T follicular helper cell (primary cell): ENCODE measurements at places on chromosomes 12 and 14.
A peak's percentile ranks its signal among the peaks of the same experiment; 100 is the strongest.

GRCh38 chr14:69260861-69261564, 1.1 kb downstream of the GALNT16 start:
- peak; percentile 7 for DNase-seq

DNA sequence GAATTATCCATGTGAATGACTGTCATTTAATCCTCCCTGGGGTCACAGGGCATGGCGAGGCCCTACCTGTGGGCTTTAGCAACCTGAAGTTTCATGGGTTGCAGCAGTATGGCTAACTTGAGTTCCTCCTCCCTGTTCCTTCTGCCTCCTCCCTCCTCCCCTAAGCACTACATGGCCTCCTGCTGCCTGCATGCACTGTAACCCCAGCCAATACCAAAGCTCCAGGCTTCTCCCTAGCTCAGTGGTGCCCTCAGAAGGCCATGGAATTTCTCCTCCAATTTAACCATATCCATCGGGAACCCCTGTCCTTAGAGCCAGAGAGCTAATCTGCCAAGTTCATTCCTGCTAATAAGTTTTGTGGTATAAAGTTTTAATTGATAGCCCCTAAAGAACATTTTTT, 95.1 kb downstream of the NT5DC3 start:
- DNase-seq, result no peak

GRCh38 chr12:2759733-2760132, 35.0 kb upstream of the FKBP4 start:
- no peak for DNase-seq

DNA sequence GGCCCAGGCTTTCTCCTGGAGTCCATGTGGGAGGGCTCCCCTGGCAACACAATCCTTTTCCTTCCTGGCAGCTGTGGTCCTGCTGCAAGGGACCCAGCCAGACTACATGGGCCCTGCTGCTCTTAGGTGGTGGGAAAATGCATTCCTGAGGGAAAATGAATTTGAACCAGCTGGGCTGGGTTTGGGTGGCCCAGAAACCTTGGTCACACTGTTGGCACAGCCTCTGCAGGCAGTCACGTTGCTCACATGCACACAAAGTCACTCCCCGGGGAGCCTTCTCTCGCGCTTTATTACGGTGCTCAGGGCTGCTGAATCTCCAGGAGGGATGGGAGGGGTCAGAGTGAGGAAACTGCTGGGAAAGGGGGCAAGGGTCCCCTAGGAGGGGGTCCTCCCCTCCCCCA, 17.2 kb downstream of the PLEKHG3 start:
- DNase-seq, result no peak

GRCh38 chr12:11882301-11883019, 188.3 kb upstream of the BCL2L14 start:
- DNase-seq, result no peak

- DNase-seq, result peak; percentile 52
These were observed 32.2 kb downstream of the SUSD6 start for GRCh38 chr14:69643430-69644200.

DNA sequence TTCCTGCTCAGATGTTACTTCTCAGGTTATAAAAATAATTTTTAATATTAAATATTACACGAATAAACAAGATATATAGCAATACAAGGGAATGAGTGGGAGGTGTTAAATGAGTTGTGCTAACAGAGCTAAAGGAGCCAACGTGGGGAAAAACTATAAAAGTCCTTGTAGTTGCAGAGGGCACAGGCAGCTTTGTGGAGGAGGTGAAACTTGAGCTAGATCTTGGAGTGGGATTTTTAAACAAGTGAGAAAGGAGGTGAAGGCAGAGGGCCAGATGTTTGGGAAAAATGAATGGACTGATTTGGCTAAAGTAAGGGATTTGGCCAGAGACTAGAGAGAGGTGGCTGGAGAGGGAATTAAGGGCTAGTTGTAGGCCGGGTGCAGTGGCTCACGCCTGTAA, 5.2 kb upstream of the FKBP11 start:
- no peak for DNase-seq

GRCh38 chr12:113469224-113469948, 2.3 kb downstream of the LHX5 start:
- DNase-seq, result no peak

DNA sequence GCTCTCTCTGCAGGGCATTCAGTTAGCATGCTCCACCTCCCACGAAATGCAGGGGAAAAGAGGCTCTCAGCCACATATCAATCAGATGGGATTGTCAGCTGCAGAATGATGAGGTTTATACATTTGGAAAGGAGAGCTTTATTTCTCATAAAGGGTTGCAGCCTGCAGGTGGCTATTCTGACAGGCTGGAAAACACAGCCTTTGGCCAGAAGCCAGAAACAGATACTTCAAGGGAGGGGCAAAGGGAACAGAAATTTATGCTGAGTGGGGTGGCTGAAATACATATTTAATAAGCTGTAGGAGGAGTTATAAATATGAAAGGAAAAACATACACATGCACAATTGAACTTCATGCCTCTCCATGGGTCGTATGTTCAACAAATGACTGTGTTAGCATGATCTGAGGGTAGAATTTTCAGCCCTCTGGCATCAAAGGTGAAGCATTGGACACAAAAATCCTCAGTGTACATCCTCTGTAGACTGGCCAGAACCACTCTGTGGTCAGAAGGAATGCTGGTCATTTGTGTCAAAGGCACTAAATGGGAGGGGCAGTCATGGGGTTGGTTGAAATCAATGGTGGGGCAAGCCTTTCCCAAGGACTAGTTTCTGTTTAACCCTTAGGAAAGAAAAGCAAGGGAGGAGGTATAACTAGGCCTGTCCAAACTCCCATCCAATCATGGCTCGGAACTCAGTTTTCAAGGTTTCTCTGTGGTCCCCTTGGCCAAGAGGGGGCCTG, 62.4 kb downstream of the TMX1 start:
- DNase-seq, result no peak

DNA sequence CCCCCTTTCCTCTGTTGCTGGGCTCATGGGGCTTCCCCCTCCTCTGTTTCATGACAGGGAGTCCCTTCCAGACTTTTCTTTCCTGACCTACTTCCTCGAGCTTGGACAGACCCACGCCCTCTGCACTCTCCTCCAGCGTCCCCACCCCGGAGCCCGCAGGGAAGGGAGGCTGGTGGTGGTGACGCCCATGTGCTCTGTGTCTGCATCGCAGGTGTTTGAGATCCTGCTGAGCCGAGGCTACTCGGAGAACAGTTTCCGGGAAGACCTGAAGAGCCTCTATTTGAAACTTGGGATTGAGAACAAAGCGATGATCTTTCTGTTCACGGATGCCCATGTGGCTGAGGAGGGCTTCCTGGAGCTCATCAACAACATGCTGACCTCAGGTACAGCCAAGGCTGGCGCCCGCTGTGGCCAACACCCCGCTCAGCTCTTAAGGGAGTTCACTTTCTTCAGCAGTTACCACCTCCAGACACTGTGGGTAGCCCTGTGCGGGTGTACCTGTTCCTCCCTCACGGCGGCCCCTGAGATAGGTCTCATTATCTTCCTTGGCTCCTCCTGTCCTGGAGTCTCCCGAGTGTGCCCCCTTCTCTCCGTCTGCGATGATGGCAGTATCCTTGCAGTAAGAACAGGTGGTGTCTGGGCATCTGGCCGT, 85.6 kb downstream of the CCDC92 start:
- no peak for DNase-seq

- DNase-seq, result no peak
These were observed 66.4 kb downstream of the OTOGL start for GRCh38 chr12:80165746-80166145.

- DNase-seq, result no peak
These were observed 356 bp downstream of the OR4Q2 start for GRCh38 chr14:20002319-20002718.

GRCh38 chr12:68573406-68573805, 37.3 kb upstream of the RAP1B start:
- no peak for DNase-seq

GRCh38 chr12:100995201-100995600, 200.6 kb downstream of the ANO4 start:
- no peak for DNase-seq

- DNase-seq, result no peak
These were observed 23.8 kb upstream of the PLD4 start for GRCh38 chr14:104900639-104901512.

- no peak for DNase-seq
These were observed 117.6 kb upstream of the GARIN6 start for GRCh38 chr12:99529966-99530365.

DNA sequence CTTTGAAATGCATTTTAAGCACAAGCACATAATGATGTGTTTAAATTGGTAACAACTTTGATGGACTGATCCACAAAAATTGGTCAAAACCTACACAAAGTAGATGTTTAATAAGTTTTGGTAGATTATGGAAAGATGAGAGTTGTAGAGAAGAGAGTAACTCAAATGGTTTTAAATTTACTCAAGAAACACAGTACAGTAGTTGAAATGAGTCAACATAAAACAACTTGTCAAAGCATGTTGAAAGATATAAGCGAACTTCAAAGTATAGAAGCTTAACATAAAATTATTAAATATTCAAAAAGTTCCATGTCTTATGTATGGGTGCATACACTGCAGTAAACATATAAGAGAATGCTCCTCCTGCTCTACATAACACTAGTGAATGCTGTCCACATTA, 49.4 kb downstream of the KITLG start:
- no peak for DNase-seq

GRCh38 chr14:71324767-71325272, 417.6 kb downstream of the PCNX1 start:
- no peak for DNase-seq

GRCh38 chr14:100305324-100306100, 732 bp downstream of the SLC25A29 start:
- DNase-seq, result peak; percentile 32

DNA sequence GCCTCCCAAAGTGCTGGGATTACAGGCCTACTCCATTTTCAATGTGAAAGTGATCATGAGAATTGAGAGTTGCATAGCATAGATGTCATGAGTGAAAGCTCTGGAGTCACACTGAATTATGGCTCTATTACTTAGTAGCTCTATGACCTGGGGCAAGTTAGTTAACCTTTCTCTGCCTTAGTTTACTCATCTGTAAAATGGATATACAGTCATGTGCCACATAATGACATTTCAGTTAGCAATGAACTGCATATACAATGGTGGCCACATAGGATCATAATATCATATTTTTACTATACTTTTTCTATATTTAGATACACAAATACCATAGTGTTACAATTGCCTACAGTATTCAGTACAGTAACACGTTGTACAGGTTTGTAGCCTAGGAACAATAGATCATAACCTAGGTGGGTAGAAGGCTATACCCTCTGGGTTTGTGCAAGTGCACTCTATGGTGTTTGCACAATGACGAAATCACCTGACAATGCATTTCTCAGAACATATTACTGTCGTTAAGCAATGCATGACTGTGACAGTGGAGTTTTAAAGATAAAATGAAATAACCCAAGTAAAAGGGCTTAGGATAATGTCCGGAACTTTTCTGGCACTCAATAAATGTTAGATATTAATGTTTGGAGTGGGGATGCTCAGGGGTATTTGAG, 53.1 kb downstream of the ZFYVE26 start:
- no peak for DNase-seq

- DNase-seq, result no peak
These were observed 68.2 kb downstream of the E2F7 start for GRCh38 chr12:76997011-76997780.

GRCh38 chr14:98959410-98959809, 312.6 kb downstream of the BCL11B start:
- DNase-seq, result no peak

GRCh38 chr12:110351119-110351518, 52.4 kb downstream of the ANAPC7 start:
- no peak for DNase-seq

GRCh38 chr14:39107591-39107996, 4.6 kb upstream of the SEC23A start:
- no peak for DNase-seq

DNA sequence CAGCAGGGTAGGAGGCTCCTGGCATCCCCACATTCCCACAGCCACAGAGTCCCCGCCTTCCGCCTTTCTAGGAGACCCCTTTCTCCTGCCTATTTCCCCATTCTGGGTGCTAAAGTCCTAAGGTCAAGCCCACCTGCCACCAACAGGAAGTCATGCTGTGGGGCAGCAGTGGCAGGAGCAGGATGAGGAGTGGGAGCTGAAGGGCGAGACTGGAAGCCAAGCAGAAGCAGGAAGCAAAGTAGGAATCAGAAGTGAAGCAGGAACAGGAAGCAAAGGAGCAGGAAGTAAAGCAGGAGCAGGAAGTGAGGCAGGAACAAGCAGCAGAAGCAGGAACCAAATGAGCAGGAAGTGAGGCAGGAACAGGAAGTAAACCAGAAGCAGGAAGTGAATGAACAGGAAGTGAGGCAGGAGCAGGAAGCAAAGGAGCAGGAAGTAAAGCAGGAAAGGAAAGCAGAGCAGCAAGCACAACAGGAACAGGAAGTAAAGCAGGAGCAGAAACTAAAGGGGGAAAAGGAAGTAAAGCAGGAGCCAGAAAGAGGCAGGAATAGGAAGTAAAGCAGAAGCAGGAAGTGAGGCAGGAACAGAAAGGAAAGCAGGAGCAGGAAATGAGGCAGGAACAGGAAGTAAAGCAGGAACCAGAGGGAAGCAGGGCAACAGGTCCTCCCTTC, 38.3 kb upstream of the RIMBP2 start:
- no peak for DNase-seq

DNA sequence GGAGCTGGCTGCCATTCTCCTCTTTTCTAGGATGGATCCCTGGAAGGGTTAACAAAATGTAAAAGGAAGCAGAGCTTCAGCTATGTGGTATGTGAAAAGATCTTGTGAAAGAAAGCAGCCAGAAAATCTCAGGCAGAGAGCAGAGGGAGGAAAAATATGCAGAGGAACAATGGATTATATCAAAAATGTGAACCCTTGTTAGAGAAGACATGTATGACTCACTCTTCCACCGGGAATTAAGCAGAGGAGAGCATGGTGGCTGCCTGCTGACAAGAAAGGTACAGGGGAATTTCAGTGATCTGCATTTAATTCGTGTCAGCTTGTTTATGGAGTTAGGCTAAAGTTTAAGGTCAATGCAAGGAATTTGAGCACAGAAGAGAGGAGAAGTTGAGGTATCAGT, 46.3 kb downstream of the KCNA1 start:
- no peak for DNase-seq

DNA sequence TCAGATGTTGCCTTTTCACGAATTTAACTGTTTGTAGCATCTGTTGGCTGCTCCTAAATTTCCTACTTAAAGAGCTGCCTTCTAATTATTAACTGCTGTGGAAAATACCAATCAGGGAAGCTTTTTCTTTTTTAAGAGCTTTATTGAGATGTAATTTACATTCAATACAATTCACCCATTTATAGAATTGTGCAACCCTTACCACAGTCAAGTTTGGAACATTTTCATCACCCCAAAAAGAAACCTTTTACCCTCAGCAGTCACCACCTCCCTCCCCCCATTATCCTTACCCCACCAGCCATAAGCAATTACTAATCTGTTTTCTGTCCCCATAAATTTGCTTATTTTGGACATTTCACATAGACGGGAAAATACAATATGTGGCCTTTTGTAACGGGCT, 1.4 kb downstream of the PCNX4 start:
- no peak for DNase-seq
